ENCODE measurements at places on chromosomes 5 and 9.
A peak's percentile ranks its signal among the peaks of the same experiment; 100 is the strongest.

GRCh38 chr9:135212961-135213360 is 125.5 kb downstream of the OLFM1 start:
- no peak for DNase-seq

DNA sequence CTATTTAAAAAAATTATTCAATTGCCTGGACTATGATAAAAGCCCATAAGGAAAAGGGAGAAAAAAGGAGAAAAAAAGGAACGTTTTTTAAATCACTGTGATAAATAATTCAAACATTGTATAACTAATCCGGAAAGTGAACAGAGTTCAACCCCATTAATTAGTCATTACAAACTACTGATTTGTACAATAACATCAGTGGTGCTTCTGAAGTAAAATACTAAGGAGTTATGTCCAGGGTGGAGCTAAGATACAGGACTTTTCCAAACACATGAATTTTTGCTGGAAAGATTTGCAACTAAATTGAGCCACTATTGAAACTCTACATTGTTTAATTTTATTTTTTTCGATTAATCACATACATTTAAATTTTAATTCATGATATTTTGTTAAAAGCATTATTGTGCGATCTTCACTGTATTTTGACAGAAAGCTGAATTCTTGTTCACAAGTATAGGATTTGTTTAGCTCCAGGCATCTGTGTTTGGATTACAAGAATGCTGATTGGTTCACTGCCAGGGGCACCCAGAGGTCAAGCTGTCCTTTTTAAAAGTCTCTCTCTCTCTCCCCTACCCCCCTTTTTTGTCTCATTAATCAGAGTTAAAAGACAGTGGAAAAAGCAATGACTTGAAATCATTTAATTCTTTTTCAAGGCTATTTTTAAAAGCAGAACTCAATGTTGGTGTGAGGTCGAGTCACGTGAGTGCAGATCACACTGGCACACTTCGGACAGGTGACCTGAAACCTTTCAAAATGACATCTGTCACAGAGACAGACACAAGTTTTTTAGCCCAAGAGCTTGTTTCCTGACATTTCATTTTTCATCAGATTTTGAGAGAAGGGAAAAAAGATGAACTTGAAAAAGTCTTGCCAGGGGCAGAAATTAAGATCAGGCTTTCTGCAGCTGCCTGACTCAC is 387.3 kb downstream of the NR2F1-AS1 start:
- no peak for DNase-seq

GRCh38 chr5:3075309-3075708 is 323.8 kb upstream of the IRX2 start:
- no peak for DNase-seq

DNA sequence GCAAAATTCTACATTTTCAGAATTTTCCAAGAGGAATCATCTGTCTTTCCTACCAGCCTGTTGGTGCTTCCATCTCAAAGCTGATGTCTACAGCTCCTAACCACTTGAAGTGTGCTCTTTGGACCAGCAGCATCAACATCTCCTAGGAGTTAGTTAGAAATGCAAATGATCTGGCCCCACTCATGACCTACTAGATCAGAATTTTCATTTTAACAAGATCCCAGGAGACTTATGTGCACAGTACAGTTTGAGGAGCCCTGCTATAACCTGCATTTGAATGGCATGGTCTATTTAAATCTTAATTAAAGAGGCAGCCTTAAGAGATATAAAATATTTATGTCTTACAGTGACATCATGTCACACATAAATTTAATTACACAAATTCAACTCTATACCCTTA is 33.8 kb downstream of the ITK start:
- DNase-seq, result no peak

- DNase-seq, result no peak
Observed at GRCh38 chr9:5095795-5096194, 89.6 kb downstream of the INSL6 start.

DNA sequence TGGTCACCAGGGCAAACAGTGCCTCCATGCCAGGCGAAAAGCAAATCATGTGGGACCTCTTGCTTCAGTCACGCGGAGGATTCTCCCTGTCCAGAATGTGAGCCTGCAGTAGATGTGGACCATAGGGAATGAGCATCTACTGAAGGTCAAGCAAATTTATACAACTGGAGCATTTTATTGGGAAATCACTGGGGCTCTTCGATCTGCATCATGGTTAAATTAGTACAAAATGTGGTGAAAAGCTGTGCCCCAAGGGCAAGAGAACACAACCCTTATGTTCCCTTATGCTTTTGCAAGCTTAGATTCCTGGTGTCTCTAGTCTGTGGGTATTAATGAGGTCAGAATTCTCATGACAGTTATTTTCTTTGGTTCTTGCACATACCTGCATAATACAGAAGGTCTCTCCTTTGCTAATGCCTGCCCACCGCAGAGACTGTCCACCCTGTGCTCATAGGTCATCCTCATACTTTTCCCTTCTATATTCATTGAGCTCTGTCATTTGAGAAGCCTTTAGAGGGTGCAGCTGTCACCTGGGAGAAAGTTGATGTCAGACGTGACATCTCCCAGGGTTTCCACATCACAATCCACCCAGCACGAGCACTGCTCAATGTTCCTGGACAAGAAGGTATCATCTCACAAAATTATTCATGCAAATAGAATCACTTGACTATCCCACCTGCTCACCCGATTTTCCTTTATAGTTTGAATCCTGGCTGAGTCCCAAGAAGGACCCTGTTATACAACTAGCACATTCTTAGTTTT is 111.7 kb downstream of the NXNL2 start:
- DNase-seq, result no peak

GRCh38 chr5:31361234-31361633 is 167.7 kb downstream of the CDH6 start:
- DNase-seq, result no peak

GRCh38 chr9:15720861-15721260 is 168.0 kb downstream of the CCDC171 start:
- no peak for DNase-seq

DNA sequence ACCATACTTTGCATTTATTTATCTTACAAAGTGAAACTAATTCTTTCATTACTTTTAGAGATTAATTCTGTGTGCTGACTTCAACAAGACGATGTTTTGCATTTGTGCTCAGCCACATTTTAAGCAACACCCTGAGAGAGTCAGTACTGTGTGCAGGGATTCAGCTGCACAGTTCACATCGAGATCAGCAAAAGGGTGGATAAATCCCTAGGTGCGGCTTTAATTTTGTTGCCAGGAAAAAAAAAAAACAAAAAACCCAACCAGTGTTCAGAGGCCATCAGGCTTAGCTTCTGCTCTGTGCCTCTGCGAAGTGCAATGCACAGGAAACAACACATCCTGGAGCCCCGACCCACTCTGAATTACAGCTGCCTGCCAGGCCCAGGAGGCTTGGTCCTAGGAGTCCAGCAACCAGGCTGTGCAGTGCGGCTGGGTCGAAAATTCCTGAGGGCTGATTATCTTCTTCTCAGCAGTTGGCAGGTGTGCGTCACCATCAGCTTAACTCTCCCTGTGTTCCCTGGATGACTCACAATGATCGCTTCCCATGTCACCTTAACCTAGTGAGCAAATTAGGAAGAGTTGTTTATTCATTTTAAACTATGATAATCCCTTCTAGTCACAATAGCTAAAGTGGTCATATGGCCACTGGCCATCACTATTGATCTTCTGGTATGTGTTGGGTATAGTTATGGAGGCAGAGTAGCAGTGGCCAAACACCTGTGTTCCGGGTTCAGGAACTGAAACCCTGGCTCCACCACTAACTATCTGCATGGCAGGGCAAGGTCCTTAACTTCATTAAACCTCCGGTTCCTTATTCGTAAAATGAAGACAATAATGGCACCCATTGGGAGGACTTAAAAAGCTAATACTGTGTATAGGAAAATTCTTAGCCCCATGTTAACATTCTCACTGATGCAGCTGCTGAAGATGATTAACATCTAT is 31.2 kb upstream of the NDUFB6 start:
- DNase-seq, result no peak

DNA sequence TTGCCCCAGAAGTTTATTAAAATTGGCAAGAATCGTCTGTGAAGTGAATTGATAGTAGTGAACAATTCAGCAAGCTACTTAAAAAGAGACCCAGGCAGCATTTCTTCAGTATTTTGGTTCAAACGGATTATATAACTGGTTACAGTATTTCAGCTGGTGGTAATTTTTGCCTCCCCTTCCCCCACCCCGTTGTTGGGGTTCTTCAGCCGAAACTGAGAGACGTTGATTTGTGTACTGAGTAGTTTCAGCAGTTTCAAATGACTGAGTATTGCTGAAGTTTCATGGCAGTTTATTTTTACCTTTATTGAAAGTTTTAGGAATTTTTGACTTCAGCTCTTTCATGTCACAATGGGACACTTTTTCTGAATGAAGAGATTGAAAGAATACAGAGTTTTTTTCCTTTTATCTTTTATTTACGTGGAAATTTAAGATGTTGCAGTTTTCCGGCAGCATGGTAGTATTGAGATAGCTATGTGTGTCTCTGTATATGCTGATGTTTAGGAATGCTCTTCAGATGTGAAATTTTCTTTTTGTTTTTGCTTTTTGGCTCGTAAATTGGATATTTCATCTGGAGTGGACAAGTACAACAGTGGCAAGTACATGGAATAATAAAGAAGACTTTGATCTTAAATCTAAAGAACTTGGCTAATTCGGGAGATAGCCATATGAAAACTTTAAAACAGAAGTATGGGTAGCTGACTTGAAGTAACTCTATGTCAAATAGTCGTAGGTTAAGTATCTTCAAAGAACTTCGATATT is 1.9 kb downstream of the GPBP1 start:
- DNase-seq, result peak; percentile 38

GRCh38 chr5:91166059-91166807 is 216.9 kb downstream of the ARRDC3 start:
- no peak for DNase-seq

GRCh38 chr5:13992795-13993194 is 48.3 kb upstream of the DNAH5 start:
- no peak for DNase-seq

GRCh38 chr5:175686396-175686795 is 28.5 kb downstream of the HRH2 start:
- DNase-seq, result no peak

GRCh38 chr5:171715551-171715950 is 70.1 kb upstream of the SMIM23 start:
- DNase-seq, result no peak

GRCh38 chr9:34240006-34240405 is 61.2 kb downstream of the UBAP1 start:
- DNase-seq, result no peak

DNA sequence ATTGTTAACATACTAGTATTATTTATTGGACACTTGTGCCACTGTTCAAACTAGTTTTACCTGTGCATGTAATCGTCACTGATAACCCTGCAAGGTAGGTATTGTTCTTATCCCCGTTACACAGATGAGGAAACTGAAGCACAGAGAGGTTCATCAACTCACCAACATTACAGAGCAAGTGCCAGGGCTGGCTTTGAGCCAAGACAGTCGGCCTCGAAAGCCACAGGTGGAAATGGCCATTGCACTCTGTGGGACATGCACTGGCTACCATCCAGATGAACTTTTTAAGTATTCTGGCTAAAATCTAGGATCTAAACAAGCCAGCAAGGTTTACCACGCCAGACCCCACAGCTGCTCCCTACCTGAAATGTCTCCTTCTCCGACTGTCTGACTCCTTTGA is 57.9 kb downstream of the TEX10 start:
- no peak for DNase-seq

DNA sequence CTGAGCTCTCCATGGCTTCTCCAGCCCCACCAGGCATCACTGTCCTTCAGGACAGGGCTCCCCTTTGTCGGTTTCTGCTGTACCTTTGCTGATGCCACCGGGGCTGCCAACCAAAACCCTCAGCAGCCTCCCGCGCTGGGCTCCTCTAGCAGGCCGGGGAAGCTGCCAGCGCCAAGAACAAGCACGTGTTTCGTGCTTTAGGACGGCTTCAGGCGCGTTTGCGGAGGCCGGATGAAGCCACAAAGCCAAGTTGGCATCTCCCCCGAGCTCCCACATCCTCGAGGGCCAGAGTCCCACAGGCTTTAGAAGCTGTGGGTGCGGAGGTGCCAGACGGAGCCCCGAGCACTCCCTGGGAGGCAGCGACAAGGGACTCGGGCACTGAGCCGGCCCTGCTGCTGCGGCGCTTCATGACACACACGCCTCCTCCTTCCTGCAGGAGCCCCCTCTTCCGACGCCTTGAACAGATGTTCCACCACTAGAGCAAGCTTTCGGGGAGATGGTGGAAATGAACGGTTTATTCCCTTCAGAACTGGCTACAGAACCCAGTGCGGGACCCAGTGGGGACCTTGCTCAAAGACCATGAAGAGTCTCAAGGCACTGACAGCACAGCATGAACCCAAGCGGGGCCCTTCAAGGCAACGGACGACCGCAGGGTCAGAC is 36.7 kb downstream of the SARDH start:
- no peak for DNase-seq

DNA sequence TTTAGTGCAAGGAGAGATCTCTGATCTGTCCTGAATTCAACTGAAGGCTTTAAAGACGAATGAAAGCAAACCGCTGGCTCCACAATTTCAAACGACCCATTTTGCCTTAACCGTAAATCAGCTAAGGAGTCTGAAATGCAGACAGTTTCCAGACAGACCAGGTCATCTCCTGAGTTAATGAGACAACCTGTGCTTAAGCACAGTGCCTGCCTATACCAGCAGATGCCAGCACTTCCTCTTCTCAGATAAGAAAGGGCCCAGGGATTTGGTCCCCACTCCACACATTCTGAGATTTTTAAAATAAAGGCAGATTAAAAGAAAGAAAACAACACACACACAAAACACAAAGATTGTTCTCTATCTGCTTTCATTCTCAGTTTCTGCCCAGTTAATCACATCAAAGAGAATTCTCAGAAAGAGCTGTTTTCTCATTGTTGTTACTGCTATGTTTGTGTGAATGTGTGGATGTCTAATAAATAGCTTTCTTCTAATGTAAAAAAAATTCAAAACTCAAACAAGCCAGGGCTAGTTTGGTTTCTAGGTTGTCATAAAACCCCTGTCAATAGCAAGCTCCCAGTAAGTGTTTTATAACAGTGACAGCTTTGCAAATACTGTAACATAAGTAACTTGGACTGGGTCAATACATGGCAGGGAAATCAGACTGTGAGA is 157.7 kb upstream of the SLC24A2 start:
- DNase-seq, result peak; percentile 16

DNA sequence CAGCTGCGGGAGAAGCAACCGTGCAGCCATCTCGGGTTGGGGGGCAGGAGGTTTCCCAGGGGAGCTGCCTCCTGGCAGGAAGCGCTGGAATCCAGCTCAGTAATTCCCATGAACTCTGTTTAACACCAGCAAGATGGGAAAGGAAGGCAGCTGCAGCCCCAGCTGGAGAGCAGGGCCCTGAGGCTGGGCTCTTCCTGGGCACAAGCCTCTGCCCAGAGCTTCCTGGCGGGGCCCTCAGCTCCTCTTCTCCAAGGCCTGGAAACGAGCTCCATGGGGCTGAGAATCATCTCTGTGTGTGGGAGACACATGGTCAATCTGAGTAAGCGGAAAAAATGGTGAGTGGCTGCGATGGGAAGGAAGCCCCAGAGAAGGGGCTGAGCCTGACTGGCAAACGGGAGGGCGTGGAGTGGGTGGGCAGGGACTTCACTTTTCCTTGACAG is 6.3 kb downstream of the MRPL36 start:
- no peak for DNase-seq
